ENCODE measurements at places on chromosomes 11 and 22.

- DNase-seq: peak; percentile 79
These were observed 69.9 kb downstream of the BUD13 start for GRCh38 chr11:116702772-116703385.

GRCh38 chr11:112288021-112288420 is 27.4 kb upstream of the PLET1 start:
- DNase-seq: no peak

DNA sequence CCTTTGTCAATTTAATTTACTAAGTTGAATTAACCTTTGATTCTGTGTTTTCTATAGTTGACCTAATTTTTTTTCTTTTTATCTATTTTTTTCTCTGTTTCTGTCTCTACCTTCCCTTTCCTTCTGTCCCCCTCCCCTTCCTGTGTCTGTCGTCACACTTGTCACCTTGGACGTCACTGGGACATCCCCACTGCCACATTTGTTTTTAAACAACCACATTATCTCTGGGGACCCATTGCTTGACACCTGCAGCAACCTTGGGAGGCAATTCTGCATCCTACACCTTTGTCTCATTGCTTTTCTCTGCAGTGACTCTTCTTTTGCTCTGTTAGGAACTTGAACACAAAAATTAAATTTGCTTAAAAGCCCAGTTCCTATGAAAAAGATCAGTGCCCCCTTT is 51.8 kb upstream of the TTC12 start:
- no peak for DNase-seq

DNA sequence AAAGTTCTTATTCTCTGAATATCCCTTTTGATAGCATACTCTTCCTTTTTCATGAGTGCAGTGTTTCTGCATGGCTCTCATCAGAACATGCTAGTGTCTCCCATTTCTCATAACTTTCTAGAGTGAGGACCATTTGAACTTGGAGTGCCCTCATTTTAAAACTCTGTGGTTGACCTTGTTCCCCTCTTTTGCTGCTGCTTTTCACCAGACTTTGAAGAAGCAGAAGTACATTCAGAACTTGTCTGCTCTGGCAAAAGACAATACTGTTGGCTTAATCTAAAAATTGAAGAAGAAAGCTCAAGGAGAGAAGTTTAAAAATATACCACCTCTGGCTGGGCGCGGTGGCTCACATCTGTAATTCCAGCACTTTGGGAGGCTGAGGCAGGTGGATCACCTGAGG is 35.0 kb downstream of the PPARA start:
- no peak for DNase-seq

- no peak for DNase-seq
These were observed 111.6 kb downstream of the WNT11 start for GRCh38 chr11:76094740-76095139.

GRCh38 chr11:31987118-31988005 is 103.5 kb upstream of the RCN1 start:
- DNase-seq: no peak

DNA sequence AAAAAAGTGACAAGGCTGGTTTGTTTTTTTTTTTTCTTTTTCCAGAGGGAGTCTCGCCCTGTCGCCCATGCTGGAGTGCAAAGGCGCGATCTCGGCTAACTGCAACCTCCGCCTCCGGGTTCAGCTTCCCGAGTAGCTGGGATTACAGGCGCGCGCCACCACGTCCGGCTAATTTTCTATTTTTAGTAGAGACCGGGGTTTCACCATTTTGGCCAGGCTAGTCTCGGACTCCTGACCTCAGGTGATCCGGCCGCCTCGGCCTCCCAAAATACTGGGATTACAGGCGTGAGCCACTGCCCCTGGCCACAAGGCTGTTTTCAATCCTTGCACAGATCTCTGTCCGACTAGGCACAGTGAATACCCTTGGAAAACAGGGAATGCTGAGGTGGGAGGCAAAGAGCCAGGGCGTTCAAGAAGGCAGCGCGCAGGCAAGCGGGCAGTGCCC is 566 bp downstream of the ATP6V1E1 start:
- DNase-seq: no peak

Measured in SW480 (cell line).